Stimulated activated CD8-positive, alpha-beta memory T cell treated with anti-CD3 and anti-CD28 coated beads, Interleukin-4, amount 100 ng/mL, for 1 hour (primary cell): ENCODE measurements at places on chromosomes 2 and 18.

GRCh38 chr2:5587766-5588165, 104.4 kb upstream of the SOX11 start:
- DNase-seq: no peak

DNA sequence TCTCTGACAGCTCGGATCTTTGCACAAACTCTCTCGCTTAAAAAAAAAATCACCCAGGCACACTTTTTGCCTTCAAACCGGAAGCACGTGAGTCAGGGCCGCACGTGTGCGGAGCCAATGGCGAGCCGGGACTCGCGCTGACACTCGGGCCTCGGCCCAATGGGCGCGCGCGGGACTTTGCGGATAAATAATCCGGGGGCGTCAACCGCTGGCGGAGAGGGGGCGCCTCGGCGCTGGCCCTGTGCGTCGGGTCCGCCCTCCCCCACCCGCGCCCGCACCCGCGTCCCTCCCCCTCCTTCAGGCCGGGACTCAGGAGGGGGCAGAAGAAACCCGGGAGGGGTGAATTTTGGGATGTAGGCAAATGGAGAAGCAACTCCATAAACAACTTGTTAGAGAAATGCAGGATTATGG, 319 bp upstream of the EN1 start:
- no peak for DNase-seq

GRCh38 chr2:30122362-30122761, 24.4 kb upstream of the YPEL5 start:
- DNase-seq: no peak

- DNase-seq: no peak
These were observed 2.7 kb downstream of the LNPK start for GRCh38 chr2:175999283-175999819.

DNA sequence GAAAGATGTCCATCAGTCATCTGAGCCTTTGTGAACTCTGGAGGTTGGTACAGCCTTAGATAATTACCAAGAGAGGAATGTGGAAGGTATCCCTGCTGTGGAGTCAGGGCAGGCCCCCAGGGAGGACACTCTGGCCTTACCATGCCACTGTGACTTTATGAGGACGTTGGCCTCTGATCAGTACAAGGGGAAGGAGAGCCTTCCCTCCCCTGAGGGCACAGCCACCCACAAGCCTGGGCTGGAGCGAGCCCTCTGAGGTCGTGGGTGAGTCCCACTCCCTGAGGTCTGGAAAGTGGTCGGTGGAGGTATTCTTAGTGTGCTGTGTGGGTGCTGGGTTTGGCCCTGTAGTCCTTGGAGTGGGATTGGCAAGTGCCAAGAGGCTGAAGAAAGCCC, 91.6 kb downstream of the STPG4 start:
- no peak for DNase-seq

GRCh38 chr2:60717691-60718090, 38.4 kb upstream of the PAPOLG start:
- DNase-seq: no peak

GRCh38 chr2:235492850-235493344, 946 bp upstream of the AGAP1 start:
- DNase-seq: no peak

DNA sequence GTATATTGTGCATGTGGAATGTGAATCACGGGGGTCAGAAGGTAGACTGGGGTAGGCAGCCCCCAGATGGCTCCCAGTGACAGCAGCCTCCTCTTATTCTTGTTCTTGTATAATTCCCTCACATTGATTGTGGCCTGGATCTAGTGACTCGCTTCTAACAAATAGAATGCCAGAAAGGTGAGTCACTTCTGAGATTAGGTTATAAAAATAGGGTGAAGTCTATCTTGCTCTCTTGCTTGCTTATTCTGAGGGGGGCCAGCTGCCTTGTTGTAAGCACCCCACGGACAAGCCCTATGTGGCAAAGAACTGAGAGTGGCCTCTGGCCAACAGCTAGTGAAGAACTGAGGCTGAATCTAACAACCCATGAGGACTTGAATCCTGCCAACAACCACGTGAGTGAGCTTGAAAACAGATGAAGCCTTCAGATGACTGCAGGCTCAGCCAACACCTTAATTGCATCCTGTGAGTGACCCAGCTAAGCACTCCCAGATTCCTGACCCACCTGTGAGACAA, 15.6 kb upstream of the RMND5A start:
- DNase-seq: no peak

DNA sequence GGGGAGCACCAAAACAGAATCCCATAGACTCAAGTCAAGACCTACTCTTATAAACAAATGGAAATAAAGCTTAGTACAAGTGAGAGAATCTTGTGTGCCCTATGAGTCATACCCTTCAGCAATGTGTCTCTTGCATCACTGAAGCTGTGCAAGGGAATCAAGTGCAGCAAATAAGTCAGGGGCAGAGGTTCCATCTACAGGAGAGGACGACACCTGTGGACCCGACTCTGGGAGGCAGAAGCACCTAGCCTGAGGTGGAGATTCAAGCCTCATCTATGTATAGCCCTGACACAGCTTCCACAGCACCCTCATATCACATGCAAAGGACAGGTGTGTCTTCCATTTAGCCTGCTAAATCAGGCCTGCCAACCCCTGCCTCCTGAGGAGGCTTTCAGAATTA, 298.2 kb downstream of the CNTNAP5 start:
- DNase-seq: no peak

DNA sequence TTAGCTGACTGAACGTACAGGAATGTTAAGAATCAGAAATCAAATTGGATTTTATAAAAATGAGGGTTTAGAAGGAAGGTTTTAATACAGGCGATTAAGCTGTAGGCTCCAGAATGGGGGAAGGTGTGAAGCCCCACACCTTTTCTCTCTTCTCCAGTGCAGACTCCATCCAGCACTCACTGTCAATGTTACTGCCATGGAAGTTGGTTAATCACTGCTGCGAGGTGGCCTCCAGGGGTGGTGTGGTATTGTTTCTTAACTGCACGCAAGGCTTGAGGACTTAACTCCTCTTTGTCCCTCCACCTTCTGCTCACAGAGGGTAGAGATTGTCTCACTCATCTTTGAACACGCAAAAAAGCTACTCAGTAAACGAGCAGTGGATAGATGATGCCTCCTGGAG, 26.9 kb upstream of the YWHAQ start:
- no peak for DNase-seq

GRCh38 chr2:45736757-45737704, 85.6 kb downstream of the PRKCE start:
- no peak for DNase-seq

DNA sequence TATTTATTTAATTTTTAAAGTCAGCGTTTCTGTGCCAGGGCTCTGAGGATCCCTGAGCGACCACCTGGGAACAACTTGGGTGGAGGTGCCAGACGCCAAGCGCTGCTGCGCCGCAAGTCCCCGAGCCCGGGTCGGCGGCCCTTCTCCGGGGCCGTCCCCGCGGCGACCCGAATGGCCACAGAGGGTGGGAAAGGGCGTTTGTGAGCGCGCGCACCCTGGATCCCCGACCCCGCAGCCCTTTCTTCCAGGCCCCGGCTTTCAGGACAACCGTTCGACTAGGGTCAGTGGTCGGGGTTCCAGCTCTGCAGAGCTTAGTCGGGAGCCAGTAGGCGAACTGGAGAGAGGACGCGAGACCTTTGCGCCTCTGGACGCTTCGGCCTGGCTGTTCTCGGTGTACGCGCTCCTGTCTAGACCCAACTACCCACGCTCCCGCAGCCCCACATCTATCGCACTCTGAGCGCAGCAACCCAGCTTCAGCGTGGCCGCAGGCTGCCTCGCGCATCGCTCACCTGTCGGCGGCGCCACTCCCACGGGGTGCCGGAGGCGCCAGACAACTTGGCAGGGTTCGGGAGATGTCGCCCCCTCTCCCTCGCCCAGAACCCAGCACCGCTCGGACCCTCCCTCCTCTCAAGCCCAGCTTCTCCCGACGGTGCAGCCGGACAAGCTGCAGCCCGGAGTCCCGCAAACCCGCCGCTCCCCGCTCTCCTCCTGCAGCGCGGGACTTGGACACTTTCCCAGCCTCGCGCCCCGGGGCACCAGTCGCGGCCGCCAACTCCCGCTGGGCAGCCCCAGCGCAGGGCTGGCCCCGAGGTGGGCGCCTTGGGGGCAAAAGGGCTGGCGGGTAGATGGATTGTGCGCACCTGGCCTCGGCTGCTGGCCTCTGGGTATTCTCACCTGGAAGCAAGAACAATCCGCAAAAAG, 758 bp downstream of the LYPD1 start:
- DNase-seq: no peak

DNA sequence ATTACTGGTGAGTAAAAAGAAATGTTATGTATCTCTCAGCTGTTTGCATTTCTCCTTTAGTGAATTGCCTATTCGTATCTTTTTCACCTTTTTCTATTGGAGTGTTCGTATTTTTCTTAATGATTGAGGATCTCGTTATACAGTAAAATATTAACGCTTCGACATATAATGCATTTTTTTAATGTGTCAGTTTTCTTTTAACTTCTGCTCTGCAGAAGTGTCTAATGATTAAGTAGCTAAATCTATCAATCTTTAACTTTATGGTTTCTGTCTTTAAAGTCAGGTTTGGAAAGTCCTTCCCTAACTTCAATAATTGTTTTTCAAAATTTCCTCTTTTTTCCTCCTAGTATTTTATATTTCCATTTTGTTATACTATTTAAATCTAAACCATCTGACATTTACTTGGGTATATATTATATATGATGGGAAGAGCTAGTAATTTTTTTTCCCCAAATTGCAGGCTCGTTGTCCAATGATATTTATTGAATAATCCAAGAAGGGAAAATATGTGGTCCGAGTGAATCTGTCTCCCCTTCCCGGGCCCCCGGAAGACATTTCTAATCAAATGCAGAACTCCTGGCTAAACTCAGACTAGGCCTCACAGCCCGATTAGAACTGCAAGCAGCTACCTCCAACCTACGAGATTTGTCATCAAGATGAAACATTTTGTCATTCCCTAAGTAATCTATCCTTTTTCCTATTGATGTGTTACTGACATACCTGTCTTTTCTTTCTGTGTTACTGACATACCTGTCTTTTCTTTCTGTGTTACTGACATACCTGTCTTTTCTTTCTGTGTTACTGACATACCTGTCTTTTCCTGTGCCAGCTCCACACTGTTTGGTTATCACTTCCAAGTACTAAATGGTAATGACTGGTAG, 17.2 kb downstream of the PCBP1 start:
- DNase-seq: no peak

GRCh38 chr2:73855526-73855925, 26.8 kb downstream of the STAMBP start:
- DNase-seq: no peak

GRCh38 chr18:21444465-21445212, 155.9 kb downstream of the ESCO1 start:
- DNase-seq: no peak

DNA sequence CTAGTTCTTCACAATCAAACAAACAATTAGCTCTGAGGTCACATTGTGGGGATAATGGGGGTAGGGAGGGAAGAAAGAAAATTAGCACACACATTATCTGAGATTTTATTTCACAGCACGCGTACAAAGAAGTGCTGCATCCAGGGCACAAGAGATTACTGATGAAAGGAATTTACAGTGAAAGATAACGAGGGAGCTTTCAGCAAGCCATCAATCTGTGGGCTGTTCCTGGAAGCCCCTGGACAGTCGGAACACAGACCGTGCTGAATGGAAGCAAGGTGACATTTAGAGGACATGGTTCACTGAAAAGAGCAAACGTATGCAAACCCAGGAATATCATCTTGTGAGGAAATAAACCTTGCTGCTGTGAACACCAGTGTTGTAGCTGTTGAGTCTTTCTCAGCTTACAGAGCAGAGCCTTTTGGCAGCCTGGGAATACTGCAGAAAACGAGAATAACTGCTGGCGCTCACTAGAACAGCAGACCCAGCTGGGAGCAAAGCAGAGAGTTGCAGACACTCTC, 63.2 kb downstream of the SCG2 start:
- DNase-seq: no peak

GRCh38 chr2:179580378-179581146, 280.9 kb downstream of the ZNF385B start:
- no peak for DNase-seq

- DNase-seq: no peak
These were observed 109.5 kb downstream of the LOXHD1 start for GRCh38 chr18:46547520-46547919.

- DNase-seq: no peak
These were observed 124.8 kb downstream of the LTBP1 start for GRCh38 chr2:33071591-33071990.

DNA sequence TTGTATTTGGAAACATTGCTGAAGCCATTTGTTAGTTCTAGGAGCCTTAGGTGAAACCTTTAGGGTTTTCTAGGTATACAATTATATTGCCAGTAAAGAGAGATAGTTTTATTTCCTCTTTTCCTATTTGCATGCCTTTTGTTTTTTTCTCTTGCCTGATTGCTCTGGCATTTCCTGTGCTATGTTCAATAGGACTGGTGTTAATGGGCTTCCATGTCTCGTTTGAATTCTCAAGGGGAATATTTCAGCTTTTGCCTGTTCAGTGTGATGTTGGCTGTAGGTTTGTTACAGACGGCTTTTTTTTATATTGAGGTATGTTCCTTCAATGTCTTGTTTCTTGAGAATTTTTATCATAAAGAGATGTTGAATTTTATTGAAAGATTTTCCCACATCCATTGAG, 1054.9 kb upstream of the NXPH2 start:
- DNase-seq: no peak

- DNase-seq: peak; percentile 12
These were observed 818 bp downstream of the ITGB1BP1 start for GRCh38 chr2:9422321-9423099.
